Frontal cortex (tissue), 4 donors: ENCODE measurements at places on chromosomes 2 and 18.

- DNase-seq: no peak
Measured at GRCh38 chr2:188196343-188197008, 95.2 kb upstream of the GULP1 start.

DNA sequence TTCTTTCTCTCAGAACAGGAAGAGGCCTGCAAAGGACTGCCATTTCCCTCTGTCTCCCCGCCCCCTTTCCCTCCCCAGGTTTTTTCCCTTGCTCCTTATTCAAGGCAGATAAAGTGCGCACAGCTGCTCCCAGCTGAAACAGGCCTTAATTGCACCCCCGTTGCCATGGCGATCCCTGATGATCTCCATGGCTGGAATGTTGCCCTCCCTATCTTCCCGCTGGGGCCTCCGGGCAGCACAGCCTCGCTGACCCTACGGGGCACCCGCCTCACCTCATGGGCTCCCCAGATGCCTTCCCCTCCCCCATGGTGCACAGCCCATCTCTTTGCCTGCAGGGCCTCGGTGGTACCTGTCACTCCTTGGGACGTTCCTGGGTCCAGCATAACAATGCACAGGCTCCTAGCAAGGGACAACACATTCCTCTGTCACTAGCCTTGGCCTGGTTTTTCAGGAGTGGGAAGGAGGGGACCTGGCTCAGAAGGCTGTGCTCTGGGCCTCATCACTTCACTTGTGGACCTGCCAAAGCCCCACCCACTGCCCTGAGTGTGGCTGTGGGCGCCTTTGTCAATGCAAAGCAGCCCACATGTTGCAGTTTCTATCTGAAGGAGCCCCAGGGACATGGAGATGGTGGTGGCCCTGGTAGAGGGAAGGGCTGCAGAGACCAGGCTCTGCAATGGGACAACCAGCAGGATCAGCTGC lies 115.0 kb downstream of the CELF4 start:
- DNase-seq: peak; percentile 35

GRCh38 chr2:166572937-166573336 lies 78.9 kb upstream of the SCN7A start:
- DNase-seq: no peak

- no peak for DNase-seq
Measured at GRCh38 chr2:101820519-101820918, 123.0 kb downstream of the MAP4K4 start.

GRCh38 chr2:204040016-204040415 lies 103.5 kb downstream of the ICOS start:
- no peak for DNase-seq

DNA sequence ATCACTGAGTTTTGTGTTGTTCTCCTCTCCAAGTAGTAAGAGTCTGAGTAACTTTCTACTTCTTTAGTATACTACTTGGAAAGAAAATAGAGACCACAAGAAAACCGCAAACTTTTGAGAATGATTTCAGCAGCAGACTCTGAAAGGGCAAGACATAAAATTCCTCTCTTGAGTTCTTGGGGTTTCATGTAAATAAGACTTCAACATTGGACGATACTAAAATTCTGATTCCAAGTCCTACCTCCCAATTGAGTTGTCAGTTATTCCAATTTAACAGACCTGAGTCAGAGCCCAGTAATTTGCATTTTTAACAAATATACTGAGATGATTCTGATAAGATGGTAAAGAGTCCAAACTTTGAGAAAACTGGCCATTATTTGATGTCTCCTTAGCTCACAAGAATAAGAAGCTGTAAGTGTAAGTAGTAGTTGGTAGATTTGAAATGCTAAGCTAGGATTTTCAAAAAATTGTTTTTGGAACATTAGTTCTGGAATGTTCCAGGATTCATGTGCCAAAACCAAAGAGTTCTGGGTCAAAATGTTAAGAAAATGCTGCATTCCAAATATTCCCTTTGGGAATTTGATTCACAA lies 261.6 kb upstream of the SPOPL start:
- DNase-seq: no peak

- DNase-seq: no peak
Measured at GRCh38 chr2:200695191-200695590, 109.4 kb downstream of the AOX1 start.

DNA sequence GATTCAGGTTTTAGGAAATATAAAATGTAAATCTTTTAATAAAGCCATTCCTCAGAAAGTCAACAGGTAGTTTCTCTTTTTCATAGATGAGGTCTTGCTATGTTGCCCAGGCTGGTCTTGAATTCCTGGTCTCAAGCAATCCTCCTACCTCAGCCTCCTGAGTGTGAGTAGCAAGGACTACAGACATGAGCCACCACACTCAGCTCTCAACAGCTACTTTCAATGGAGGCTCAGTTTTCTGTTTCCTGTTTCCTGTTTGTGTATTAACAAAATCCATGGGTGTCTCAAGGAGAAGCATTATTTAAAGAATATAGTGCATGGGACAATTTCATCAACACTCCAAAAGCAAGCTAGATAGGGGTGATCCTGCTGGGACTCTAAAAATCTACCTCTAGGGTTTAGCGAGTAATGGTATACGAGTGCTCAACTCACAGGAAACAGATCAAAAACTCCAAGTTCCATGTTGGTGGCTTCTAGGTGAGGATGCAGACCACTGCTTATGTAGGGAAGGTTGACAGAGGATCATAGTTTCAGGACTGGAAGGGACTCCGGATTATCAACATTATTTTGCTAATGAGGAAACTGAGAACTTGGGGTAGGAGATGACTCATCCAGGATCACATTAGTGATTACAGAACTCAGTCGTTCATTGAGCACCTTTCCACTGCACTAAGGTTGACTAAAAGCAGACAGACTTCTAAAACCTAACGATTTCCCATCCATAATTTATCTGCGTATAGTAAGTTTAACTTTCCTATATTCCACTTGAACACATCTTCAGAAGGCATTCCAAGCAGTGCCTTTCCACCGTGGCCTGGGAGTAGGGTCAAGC lies 61.7 kb upstream of the WIPF1 start:
- no peak for DNase-seq

- no peak for DNase-seq
Measured at GRCh38 chr2:26628561-26629345, 12.4 kb downstream of the CIB4 start.

DNA sequence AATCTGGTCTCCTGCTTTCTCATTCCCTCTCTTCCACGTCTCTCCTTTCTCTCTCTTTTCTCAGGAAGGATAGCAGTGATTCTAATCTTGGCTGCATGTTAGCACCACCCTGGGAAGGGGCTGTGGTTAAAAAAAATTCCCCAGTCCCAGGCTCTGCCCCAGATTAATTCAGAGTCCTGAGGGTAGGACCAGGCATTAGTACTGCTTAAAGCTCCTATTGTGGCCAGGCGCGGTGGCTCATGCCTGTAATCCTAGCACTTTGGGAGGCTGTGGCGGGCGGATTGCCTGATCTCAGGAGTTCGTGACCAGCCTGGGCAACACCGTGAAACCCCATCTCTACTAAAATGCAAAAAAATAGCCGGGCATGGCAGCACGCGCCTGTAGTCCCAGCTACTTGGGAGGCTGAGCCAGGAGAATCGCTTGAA lies 35.4 kb upstream of the EML4 start:
- no peak for DNase-seq

DNA sequence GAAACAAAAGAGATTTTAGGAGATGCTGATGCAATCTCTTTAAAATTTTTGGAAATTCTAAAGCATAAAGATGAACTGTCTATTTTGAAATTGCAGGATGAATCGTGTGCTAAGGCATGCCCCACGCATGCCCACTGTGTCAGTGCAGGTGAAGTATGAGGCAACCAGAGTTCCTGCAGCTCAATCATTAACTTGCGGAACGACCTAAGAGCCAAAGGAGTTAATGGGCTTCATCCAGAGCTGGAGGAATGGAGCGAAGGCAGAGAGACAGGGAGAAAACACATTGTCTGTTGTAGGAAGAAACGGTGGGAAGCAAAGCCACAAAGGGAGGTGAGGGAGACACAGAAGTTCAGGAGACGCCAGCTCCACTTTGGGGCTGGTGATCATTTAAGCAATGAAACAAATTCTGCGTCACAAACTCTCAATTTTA lies 265.2 kb downstream of the CCDC85A start:
- DNase-seq: no peak

DNA sequence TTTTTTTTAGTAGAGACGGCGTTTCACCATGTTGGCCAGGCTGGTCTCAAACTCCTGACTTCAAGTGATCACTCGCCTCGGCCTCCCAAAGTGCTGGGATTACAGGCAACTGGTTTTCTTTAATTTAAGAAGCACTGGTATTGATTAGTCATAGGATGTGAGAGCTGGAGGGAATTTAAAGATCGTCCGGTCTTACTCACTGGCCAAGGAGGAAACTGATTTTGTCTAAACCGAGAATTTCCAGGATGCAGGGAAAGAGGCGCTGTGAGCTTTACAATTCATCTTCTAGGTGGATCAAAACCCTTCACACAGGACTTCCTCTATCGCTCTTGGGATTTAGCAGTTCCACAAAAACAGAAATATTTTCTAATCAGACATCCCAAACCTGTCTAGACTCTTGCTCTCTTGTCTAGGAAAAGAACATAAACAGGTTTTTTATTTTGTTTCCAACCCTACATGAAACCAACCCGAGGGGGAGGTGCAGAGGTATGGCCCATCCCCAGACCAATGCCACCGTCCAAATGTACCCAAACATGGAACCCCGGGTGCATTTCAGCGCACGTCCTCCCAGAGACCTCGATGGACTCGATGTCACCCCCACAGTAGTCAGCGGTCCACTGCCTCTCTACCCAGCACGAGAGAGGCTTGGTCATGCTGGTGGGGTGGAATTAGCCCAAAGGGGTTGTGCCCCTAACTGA lies 12.5 kb upstream of the TUBB6 start:
- no peak for DNase-seq

DNA sequence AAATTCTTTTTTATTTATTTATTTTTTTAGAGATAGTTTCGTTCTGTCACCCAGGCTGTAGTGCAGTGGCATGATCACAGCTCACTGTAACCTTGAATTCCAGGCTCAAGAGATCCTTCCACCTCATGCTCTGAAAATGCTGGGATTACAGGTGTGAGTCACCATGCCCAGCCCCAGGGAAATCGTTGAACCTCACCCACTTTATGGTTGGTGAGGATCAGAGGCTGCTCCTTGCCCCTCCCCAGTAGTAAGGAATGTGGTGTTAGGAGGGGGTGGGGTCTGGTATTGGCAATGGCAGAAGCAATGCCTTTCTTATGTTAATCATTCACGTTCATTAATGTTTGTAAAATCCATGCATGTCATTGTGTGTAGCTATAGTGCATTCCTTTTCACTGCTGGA lies 161.9 kb downstream of the SUCLG1 start:
- no peak for DNase-seq

- DNase-seq: no peak
Measured at GRCh38 chr2:241228081-241228859, 39.8 kb downstream of the ANO7 start.

GRCh38 chr2:124610866-124611265 lies 585.8 kb downstream of the CNTNAP5 start:
- DNase-seq: no peak

DNA sequence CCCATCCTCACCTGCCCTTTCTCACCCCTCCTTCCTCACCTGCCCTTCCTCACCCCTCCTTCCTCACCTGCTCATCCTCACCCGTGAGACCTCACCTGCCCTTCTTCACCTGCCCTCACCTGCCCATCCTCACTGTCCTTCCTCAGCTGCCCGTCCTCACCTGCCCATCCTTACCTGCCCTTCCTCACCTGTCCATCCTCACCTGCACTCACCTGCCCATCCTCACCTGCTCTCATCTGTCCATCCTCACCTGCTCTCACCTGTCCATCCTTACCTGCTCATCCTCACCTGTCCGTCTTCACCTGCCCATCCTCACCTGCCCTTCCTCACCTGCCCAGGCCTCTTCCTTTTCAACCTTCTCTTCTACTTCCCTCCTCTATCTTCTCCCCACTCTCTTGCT lies 34.4 kb downstream of the KCNG2 start:
- DNase-seq: no peak

DNA sequence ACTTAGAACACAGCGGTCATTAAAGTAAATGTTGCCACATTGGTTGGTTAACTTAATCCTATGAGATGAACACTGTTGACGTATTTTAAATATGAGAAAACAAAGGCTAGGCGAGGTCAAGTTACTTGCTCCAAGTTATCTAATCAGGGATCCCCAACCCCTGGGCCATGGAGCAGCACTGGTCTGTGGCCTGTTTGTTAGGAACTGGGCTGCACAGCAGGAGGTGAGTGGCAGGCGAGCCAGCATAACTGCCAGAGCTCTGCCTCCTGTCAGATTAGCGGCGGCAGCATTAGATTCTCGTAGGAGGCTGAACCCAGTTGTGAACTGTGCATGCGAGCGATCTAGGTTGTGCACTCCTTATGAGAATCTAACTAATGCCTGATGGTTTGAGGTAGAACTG lies 878.9 kb downstream of the CPS1 start:
- DNase-seq: no peak

DNA sequence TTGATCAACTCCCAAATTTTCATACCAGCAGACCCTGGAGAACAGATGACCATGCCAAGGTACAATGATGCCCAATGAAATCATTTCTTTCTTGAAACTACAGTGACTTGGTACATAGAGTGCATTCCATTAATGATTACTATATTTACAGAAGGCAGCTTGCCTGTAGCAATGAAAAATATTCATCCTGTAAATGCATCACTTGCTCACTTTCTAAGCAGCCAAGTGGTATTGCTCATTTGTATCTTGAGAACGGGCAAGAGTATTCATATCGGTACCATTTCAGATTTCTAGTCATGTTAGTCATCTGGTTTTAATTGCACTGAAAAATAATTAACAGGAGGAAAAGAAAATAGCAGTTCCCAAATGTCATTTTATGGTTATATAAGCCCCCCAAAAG lies 59.6 kb downstream of the VIL1 start:
- no peak for DNase-seq

DNA sequence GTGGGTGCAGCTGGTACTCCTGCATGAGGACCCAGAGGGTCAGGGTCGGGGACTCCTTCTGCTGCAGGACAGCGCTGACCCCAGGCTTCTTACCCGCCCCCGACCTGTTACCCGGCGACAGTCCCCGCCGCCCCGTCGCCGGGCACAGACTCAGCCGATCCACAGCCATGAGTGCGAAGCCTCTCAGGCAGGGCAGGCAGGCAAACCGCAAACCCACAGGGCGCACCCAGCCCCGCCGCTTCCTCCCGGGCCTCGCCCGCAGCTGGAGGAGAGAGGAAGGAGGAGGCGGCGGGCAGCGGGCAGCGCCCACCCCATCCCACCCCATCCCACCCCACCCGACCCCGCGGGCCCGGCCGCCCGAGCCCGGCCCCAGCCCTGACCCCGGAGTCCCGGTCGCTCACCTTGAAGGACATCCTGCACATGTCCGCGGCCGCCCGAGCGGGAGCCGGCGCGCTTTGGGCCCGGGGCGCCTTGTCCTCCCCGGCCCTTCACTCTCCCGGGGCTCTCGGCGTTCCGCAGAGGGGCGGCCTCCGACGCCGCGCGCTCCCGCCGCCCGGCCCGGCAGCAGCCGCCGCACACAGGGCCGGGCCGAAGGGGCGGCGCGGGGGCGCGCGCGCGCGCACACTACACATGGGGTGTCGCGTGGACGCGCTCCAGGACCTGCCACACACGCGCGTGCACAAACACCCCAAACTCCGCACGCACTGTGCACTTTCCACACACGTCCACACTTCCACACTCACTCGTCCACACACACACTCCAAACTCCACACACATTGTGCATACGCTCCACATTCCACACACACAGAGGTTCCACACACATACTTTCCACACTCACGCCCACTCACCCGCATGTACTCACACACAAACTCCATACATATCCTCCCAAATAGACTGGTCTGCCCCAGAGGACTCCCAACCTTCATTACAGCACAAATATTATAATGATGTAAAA lies at the start of gene ANKRD29:
Gene ANKRD29, minus strand, starts transcription at position 603 of the 955 bp plus-strand sequence. Its CDS starts 181 bp downstream, at position 422.
- DNase-seq: peak; percentile 60
